Fibroblast of skin of back (primary cell): ENCODE measurements at places on chromosomes 6 and 20.

DNA sequence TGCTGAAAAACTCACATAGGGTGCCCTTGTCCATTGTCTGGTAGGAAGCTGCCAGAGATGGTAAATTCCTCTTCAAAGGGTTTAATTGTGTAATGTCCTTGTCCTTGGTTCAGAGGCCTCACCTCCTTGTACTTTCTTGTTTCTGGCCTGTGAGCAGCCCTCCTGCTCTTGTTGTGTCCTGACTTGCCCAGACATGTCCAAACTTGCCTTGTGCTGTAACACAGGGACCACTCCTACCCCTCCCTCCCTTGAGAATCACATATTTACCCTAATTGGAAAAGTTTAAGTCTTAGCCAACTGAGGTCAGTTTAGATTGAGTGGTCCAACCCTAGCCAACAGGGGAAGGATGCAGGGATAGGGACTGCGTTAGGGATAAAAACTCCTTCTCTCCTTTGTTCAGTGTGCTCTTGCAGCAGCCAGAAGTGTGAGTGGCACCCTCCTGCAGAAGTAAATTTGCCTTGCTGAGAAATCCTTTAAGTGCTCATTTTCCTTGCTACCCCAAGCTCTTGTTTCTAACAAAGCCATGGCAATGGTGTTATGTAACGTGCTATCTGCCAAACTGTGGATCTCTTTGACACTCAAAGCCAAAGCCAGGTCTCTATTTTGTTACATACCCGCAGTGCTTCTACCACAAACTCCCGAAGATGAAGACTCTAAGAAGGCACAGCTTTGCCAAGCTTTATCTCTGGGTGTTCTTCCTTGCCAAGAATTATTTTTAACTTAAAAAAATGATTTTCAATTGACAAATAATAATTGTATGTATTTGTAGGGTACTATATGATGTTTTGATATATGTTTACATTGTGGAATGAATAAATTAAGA is 414.5 kb downstream of the ESR1 start:
- no peak for DNase-seq

DNA sequence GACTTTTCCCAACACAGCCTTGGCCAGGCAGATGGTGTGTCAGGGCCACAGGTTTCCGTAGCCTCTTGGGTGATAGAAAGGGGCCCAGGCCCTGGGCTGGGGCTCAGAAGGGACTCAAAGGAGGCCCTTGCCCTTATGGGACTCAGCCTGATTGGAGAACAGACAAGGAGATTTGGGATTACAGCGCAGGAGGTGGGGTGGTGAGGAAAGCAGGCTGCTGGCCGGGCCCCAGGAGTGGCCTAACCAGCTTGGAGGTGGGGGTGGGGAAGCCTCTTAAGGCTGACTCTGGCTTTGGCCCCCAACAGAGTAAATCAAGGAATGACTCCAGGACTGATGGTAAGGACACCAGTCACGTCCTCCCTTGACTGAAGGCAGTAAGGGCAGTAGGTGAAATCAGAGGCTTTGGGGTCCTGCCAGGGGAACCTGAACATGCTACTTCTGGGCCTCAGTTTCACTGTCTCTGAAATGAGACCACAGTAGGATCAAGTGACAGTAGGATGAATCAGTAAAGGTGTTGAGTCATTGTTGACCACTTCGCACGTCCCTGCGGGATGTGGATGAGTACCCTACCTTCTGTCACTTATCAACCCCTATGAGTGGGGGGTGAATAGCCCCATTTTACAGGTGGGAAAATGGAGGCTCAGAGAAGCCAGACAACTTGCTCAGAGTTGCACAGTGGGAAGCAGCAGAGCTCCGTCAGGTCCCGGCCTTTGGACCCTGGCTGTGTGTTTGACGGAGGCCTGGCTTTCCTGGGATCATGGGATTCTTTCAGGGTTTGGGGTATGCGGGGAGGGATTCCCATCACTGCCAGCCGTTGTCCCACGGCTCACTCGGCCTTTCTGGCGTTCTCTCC is 4.5 kb downstream of the SNAI1 start:
- DNase-seq: no peak

GRCh38 chr6:84763886-84764331 is 489 bp downstream of the TBX18 start:
- no peak for DNase-seq

- peak; percentile 51 for DNase-seq
These were observed 38.3 kb upstream of the HMGCLL1 start for GRCh38 chr6:55617272-55617671.

DNA sequence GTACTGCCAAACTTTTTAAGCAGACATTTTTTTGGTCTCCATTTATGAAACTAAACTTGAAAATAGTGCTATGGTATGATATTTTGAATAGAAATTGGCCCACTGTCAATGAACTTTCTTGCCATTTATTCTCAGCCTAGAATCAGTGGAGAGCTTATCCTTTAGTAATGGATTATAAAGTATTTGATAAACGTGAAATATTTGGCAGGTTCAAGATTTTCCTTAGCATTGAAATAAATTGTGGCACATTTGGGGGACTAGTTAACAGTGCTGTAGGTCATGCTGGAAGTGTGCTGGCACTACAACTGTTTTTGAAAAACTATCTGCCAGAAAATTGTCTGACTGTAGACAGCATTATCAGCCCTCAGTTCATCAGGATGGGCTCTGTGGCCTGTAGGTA is 2.1 kb downstream of the PRSS35 start:
- DNase-seq: no peak

- no peak for DNase-seq
These were observed 2.2 kb downstream of the PPP1R3G start for GRCh38 chr6:5087389-5087788.

GRCh38 chr6:89290401-89291155 is 24.5 kb downstream of the GABRR2 start:
- no peak for DNase-seq

DNA sequence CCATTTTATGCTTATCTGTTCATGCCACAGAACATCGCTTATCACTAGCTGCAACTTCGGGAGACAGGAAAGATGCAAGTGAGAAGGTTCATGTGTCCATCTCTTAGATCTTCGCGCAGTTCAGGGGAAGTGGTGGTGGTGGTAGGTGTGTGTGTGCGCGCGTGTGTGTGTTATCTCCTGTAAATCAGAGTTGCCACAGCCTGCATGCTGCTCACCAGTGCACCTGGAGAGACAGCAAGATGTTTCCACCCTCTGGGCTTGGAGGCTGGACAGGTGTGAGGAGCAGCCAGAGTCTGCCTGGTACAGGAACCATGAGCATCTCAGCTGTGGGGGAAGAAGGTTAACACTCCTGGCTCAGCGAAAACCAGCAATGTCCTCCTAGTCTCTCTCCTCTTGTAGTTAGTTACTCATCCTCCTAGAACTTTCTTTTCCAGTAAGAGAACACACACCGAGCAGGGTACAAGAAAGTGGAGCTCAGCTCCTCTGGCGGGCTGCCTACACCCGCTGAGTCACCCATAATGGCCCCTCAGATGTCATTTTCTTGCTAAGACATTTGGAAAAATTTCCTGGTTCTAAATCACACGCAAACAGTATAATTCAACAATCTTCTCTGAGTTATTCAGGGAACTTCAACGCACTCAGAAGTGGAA is 5.1 kb upstream of the TUBB1 start:
- DNase-seq: peak; percentile 81

DNA sequence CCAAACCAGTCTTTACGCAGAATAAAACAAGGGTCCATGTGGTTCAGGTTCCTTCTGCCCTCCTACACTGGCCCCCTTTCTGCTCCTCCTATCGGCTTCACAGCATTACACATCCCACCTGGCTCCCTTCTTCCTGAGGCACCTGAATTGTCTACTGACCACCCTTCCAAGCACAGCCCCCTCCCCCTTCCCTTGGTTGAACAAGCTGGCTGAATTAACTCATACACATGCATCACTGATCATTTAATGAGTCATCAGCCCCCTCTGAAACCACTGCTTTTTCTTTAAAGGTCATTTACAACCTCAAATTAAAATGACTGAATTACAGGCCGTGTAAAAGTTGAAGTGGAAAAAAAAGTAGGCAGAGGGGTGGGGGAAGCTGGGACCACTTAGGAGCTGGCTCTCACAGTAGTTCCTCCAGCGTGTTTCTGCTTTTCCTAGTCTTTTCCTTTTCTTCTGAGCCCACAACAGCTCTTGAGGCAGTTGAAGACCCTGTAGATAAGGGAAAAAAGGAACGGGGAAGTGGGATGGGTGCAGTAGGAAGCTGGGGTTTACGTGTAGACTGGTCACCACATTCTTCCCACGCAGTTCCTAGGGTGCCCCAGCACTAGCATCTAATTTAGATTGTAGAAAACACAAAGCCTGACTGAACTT is 67.6 kb downstream of the FYN start:
- peak; percentile 71 for DNase-seq

GRCh38 chr6:150696190-150696589 is 96.5 kb downstream of the PLEKHG1 start:
- no peak for DNase-seq

GRCh38 chr20:11387189-11387754 is 530.4 kb upstream of the BTBD3 start:
- peak; percentile 82 for DNase-seq

GRCh38 chr20:44393608-44394451 is 38.3 kb downstream of the HNF4A start:
- DNase-seq: no peak

DNA sequence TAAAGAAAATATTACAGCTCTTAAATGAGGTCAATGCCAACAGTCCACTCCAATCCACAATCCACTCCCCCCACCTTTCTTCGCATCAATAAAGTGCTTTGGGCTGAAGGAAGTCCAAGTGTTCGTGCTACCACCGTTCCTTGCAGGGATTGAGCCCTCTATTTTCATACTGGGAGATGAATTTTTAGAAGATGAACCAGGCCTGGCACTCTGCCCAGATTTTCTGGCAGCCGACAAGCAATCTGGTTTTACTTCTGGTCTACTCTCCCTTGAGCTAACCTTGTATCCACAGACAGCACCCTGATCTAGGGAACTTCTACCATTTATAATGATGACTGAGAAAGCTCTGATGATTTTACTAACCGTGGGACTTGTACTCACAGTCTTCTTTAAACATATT is 72.3 kb downstream of the BTBD9 start:
- DNase-seq: peak; percentile 94

- no peak for DNase-seq
These were observed 31.4 kb downstream of the LINC00237 start for GRCh38 chr20:21074605-21075336.

DNA sequence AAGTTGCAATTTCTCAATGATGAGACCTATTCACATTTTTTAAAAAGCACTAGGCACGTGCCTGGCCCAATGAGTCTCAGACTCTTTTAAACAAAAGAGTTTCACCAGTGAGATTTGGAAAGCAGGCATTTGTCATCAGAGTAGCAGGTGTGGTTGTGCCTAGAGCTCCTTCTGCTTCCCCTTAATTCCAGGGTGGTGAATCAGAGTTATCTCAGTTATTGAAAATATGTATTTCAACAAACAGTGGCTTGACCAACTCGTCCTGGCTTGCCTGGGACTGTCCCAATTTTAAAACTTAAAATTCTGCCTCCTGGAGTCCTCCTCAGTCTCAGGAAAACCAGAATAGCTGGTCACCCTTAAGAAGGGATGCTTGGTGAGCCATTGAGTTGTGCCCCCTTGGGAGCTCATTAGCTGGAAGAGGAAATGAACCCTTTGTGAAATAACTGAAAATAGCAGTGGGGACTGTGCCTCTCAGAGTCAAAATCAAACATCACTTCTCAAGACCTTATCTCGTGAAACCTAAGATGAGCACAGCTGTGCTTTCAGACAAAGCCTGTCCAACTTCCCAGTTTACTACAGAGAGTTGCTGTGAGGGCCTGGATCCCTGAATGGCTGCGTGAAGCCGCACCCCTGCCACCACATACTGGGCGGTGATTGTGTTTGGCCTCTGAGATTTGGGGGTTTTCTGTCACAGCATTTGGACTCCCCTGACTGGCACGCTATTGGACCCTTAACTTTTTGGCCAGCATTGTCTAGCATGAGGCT is 116.3 kb downstream of the ANKRD60 start:
- peak; percentile 93 for DNase-seq

DNA sequence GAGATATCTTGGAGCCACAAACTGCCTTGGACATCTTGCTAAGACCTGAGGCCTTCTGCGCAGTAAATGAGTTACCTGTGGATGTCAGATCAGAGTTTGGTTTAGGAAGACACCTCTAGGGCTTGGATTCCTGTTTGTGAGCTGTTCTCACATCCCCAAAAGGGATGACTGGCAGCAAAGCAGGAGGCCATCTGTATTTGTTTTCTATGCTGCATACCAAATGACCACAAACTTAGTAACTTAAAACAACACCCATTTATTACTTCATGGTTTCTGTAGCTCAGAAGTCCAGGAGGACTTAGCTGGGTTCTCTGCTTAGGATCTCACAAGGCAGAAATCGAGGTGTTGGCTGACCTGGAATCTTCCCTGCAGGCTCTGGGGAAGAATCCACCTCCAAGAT is 116.7 kb downstream of the UNC5CL start:
- DNase-seq: peak; percentile 64
